Kidney (tissue), 22 donors: ENCODE measurements at places on chromosomes 4 and X. TPM values are rescaled to one million over a fixed set of nuclear protein-coding genes. Genes with fewer than 3 reads are reported as not detected.

GRCh38 chrX:123454712-123455431, 270.8 kb downstream of the GRIA3 start:
- H3K4me3 ChIP-seq = no peak overlapping the region
- no peaks in the 10 kb centered on the region for H3K27me3 ChIP-seq
- H3K27ac ChIP-seq = peak overlapping the region; percentile 47
- peaks cover 5% of the 10 kb centered on the region for H3K4me1 ChIP-seq
- H3K36me3 ChIP-seq = no peaks in the 10 kb centered on the region

DNA sequence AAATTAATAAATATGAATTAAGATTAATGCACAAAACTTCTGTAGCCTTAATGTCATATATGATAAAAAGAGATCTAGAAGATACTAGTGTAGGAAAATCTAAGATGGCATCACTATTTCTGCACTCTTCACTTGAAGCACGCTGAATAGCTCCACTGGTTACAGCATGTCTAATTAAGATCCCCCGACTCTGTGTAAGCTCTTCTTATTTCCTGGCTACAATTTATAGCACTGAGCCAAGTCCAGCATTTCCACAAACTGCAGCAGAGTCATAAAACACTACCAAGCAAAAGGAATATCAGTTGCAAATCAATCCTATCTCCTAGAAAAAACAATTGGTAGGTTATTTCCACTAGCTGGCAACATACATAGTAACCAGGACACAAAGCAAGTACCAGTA, 1.3 kb upstream of the CCNA2 start:
- H3K4me3 ChIP-seq = no peak overlapping the region
- H3K27me3 ChIP-seq = no peaks in the 10 kb centered on the region
- no peak overlapping the region for H3K27ac ChIP-seq
- DNase-seq = no peak
- no peaks in the 10 kb centered on the region for H3K36me3 ChIP-seq

DNA sequence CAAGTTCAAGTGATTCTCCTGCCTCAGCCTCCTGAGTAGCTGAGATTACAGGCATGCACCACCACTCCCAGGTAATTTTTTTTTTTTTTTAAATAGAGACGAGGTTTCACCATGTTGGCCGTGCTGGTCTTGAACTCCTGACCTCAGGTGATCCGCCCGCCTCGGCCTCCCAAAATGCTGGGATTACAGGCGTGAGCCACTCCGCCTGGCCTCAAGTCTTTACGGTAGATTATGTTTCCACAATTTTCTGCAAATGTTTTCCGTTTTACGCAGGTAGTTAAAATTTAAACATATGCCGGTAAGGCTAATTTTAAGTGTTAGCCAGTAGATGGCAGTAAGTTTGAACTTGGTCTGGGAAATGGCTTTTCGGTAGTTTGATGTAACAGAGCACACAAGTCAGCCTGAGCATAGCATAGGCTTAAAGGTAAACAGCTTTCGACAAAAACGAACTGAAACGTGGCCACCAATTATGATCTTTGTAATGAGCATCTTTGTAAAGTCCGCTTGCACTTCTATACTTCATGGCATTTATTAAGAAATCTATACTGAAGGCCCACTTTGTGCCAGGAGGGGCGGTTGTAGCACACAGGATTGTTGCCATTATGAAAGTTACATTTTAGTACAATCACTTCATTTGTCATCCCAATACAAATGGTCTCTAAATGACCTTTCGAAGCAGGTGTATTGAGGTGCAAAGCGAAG, 31.1 kb downstream of the CCKAR start:
- H3K4me3 ChIP-seq = peak overlapping the region; percentile 42
- H3K36me3 ChIP-seq = no peaks in the 10 kb centered on the region
- H3K27me3 ChIP-seq = no peaks in the 10 kb centered on the region
- no peak overlapping the region for H3K27ac ChIP-seq
- peak; percentile 56 for DNase-seq
- no peaks in the 10 kb centered on the region for H3K4me1 ChIP-seq

DNA sequence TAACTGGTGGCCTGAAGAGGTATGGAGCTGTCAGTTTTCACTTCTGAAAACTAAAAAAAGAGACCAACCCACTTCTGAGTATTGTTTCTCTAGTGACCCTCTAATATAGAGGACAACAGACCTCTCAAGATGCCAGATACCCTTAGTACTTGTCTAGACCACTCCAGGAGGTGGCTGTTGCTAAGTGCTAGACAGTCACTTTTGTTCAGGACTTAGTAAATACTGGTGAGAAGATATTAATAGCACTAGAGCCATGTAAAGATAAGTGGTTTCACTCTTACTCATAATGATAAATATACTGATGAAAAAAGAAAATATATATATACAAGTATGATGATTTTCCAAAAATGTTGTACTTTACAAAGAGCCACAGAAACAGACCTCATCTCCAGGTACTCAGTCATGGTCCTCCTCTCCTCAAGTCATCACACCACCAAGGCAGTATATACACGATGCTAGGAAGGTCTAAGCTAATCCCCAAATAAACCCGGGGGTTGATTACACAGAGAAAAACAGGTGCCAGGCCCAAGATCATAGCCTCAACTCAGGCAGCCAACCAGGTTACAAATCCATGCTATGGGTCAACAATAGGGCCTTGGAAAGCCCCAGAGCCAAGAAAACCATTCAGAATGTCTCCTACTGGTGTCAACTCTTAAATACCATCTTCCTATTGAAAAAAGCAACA, 66.9 kb downstream of the ARHGEF9 start:
- H3K4me3 ChIP-seq = no peak overlapping the region
- DNase-seq = no peak
- no peaks in the 10 kb centered on the region for H3K4me1 ChIP-seq
- no peaks in the 10 kb centered on the region for H3K27me3 ChIP-seq
- no peaks in the 10 kb centered on the region for H3K36me3 ChIP-seq
- no peak overlapping the region for H3K27ac ChIP-seq

TKTL2 gene
- not detected for total RNA-seq

DNA sequence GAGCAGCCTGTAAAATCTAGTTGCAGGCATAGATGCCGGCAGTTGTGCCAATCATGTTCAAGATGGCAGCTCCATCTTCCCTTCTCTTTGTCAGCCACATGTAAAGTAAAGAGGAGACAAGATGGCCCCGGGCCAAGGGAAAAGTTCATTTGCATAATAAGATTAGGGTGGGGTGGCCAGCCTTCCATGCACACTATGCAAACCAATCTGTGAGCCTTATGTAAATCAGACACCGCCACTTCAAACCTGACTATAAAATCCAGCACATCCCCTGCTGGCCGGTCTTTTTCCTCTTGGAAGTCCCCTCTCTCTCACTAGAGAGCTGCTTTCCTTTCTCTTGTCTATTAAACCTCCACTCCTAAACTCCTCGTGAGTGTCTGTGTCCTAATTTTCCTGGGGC, 78.9 kb upstream of the CBR4 start:
- H3K4me3 ChIP-seq = no peak overlapping the region
- no peaks in the 10 kb centered on the region for H3K36me3 ChIP-seq
- H3K27me3 ChIP-seq = no peaks in the 10 kb centered on the region
- no peak for DNase-seq
- H3K4me1 ChIP-seq = no peaks in the 10 kb centered on the region

SULT1B1 gene
- 4.7 TPM for total RNA-seq

MAGEB1 gene
- not detected for total RNA-seq

DNA sequence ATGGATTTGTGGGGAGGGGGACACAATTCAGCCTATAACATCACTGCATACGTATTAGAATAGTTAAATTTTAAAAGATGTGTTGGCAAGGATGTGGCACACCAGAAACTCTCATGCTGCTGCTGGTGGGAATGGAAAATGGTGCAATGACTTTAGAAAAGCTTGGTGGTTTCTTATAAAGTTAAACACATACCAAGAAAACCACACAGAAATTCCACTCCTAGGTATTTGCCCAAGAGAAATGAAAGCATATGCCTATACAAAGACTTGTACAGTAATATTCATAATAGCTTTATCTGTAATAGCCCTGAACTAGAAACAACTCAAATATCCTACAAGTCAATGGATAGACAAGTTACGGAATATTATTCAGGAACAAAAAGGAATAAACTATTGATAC, 71.3 kb upstream of the PDHA1 start:
- no peaks in the 10 kb centered on the region for H3K36me3 ChIP-seq
- H3K27ac ChIP-seq = no peak overlapping the region
- H3K27me3 ChIP-seq = no peaks in the 10 kb centered on the region
- no peak overlapping the region for H3K4me3 ChIP-seq
- H3K4me1 ChIP-seq = no peaks in the 10 kb centered on the region
- no peak for DNase-seq

LIMCH1 gene
- total RNA-seq = 83.9 TPM

KCND1 gene
- total RNA-seq = 2.2 TPM

DNA sequence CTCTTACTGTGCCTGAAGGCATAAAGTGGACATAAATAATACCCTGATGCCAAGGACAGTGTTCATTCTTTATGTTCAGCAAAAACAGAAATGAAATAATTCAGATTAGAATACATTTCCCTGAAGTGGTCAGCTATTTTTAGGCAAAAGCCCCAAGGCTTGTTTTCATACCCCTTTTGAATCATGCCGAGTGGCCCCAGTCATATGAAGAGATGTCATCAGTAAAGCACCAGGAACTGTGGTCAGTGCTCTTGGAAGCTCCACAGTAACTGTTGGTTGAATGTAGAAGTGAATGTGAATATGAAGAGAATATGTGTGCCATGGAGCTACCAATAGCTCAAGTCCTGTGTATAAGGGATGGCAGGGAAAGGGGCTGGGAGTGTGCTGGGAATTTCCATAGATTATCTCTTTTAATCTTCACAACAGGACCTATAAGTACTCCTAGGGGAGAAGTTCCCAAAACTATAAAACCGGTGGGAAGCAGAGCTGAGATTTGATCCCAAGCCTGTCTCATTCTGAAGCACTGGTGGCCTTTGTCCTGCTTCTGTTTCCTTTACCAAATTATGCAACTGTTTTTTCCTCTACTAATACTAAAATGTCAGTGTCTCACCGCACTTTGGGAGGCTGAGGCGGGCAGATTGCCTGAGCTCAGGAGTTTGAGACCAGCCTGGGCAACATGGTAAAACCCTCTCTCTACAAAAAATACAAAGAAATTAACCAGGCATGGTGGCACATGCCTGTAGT, 52.6 kb downstream of the FNIP2 start:
- H3K4me3 ChIP-seq = no peak overlapping the region
- no peak for DNase-seq
- H3K4me1 ChIP-seq = peaks cover 52% of the 10 kb centered on the region
- peak overlapping the region; percentile 81 for H3K27ac ChIP-seq
- no peaks in the 10 kb centered on the region for H3K36me3 ChIP-seq

DNA sequence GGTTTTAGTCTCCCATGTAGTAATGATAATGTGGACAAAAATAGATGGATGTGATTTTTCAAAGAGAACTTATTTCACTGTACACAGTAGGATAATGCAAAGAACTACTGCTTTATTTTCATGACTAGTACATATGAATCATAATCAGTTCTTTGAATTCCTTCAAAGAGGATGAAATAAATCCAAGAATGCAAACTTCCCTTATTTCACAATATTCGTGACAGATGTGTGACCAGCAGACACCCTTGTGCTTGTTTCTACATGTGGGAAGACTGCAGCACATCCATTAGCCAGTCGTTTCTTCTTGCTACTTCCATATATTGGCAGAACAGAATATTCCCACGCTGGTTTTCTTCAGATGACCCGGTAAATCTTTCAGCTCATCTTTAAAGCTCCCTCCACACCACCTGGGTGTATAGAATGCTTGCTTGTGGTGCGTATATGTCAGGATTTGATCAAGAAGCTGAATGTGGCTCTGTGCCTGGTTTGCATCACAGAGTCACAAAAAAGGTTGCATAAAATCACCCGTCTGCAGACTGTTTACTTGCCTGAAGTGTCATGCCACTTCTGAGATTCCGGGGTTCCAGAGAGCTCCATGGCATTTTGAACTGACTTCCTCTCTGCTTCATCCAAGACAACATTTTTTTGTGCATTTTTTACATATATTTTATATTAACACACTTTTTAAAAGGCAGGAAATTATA, 47.7 kb upstream of the FAT4 start:
- no peaks in the 10 kb centered on the region for H3K4me1 ChIP-seq
- no peak overlapping the region for H3K4me3 ChIP-seq
- DNase-seq = no peak
- H3K27me3 ChIP-seq = no peaks in the 10 kb centered on the region

DNA sequence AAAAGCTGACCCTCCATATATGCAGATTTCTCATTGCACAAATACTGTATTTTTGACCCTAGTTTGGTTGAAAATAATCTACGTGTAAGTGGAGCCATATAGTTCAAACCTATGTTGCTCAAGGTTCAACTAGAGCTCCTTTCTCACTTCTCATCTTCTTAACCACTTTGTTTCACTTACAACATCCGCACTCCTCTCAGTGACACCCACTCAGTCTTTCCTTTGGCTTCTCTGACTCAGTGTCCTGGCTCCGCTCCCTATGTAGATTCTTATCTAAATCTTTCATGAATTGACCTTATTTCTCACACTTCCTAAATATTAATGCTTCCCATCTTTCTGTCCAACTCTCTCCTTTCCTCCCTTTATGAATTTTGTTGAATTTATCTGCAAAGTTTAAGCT, 32.9 kb upstream of the DKK2 start:
- no peak overlapping the region for H3K27ac ChIP-seq
- DNase-seq = no peak
- H3K36me3 ChIP-seq = no peaks in the 10 kb centered on the region
- H3K27me3 ChIP-seq = no peaks in the 10 kb centered on the region
- no peaks in the 10 kb centered on the region for H3K4me1 ChIP-seq

- no peak overlapping the region for H3K27ac ChIP-seq
- no peak overlapping the region for H3K4me3 ChIP-seq
- no peaks in the 10 kb centered on the region for H3K4me1 ChIP-seq
- H3K36me3 ChIP-seq = no peaks in the 10 kb centered on the region
- no peaks in the 10 kb centered on the region for H3K27me3 ChIP-seq
- DNase-seq = no peak
Measured at GRCh38 chr4:129037093-129037492, 56.2 kb downstream of the SCLT1 start.

DNA sequence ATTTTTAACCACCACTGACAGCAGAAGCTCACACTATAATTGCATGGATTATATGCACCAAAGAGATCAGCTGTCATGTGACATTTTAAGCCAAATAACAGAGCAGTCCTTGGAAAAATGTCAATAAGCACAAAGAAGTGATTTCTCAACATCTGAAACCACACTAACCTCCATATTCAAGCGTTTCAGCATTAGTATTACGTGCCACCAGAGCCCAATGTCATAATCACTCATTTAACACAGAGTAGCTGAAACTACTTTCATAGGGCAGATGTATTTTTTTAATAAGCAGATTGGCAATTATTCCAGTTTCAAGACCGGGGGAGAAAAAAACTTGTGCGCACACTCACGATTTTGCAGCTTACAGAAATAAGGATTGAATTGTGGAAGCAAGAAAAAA, 76.6 kb downstream of the SH3KBP1 start:
- DNase-seq = no peak
- no peak overlapping the region for H3K27ac ChIP-seq
- no peak overlapping the region for H3K4me3 ChIP-seq
- H3K36me3 ChIP-seq = no peaks in the 10 kb centered on the region
- H3K4me1 ChIP-seq = no peaks in the 10 kb centered on the region

MGAT4D gene
- total RNA-seq = not detected

- no peaks in the 10 kb centered on the region for H3K27me3 ChIP-seq
- H3K36me3 ChIP-seq = no peaks in the 10 kb centered on the region
- peak; percentile 78 for DNase-seq
- no peaks in the 10 kb centered on the region for H3K4me1 ChIP-seq
- no peak overlapping the region for H3K27ac ChIP-seq
Measured at GRCh38 chrX:150772150-150772970, 79.2 kb downstream of the MTMR1 start.

GAB3 gene
- 6.4 TPM for total RNA-seq

MCTS1 gene
- total RNA-seq = 30.6 TPM
